Glutamatergic neuron (in vitro differentiated cells): ENCODE measurements at places on chromosomes 1 and 21. TPM values are rescaled to one million over a fixed set of nuclear protein-coding genes. Genes with fewer than 3 reads are reported as not detected.

The PDZK1 gene
- total RNA-seq, result 1.7 TPM

GRCh38 chr1:60091195-60091715 is 17.7 kb upstream of the C1orf87 start:
- H3K4me1 ChIP-seq, result peaks cover 14% of the 10 kb centered on the region
- peak overlapping the region; percentile 35 for H3K27ac ChIP-seq
- no peaks in the 10 kb centered on the region for H3K27me3 ChIP-seq
- no peaks in the 10 kb centered on the region for H3K36me3 ChIP-seq

GRCh38 chr1:57632401-57632800 is 208.5 kb upstream of the DAB1 start:
- no peaks in the 10 kb centered on the region for H3K27me3 ChIP-seq
- no peaks in the 10 kb centered on the region for H3K36me3 ChIP-seq
- H3K27ac ChIP-seq, result no peak overlapping the region
- no peak overlapping the region for H3K4me3 ChIP-seq
- DNase-seq, result no peak
- H3K4me1 ChIP-seq, result no peaks in the 10 kb centered on the region

- peaks cover 29% of the 10 kb centered on the region for H3K4me1 ChIP-seq
- peaks cover 5% of the 10 kb centered on the region for H3K27me3 ChIP-seq
- DNase-seq, result no peak
- no peaks in the 10 kb centered on the region for H3K36me3 ChIP-seq
- H3K4me3 ChIP-seq, result no peak overlapping the region
Observed at GRCh38 chr1:3714814-3715213, 37.4 kb upstream of the CCDC27 start.

GRCh38 chr1:61842863-61843514 is 100.7 kb downstream of the PATJ start:
- H3K4me3 ChIP-seq, result no peak overlapping the region
- H3K4me1 ChIP-seq, result no peaks in the 10 kb centered on the region
- no peaks in the 10 kb centered on the region for H3K27me3 ChIP-seq
- DNase-seq, result no peak
- no peaks in the 10 kb centered on the region for H3K36me3 ChIP-seq
- no peak overlapping the region for H3K27ac ChIP-seq

The ATP1A2 gene
- not detected for total RNA-seq
